NCI-H1436 (cell line): ENCODE measurements at places on chromosomes 3 and 15.
A peak's percentile ranks its signal among the peaks of the same experiment; 100 is the strongest.

GRCh38 chr15:38002883-38003477, 68.5 kb downstream of the TMCO5A start:
- DNase-seq: no peak

- DNase-seq: no peak
These were observed 36.7 kb downstream of the VGLL3 start for GRCh38 chr3:86954226-86954625.

- DNase-seq: peak; percentile 19
These were observed 209.2 kb downstream of the TBL1XR1 start for GRCh38 chr3:176987901-176988650.

DNA sequence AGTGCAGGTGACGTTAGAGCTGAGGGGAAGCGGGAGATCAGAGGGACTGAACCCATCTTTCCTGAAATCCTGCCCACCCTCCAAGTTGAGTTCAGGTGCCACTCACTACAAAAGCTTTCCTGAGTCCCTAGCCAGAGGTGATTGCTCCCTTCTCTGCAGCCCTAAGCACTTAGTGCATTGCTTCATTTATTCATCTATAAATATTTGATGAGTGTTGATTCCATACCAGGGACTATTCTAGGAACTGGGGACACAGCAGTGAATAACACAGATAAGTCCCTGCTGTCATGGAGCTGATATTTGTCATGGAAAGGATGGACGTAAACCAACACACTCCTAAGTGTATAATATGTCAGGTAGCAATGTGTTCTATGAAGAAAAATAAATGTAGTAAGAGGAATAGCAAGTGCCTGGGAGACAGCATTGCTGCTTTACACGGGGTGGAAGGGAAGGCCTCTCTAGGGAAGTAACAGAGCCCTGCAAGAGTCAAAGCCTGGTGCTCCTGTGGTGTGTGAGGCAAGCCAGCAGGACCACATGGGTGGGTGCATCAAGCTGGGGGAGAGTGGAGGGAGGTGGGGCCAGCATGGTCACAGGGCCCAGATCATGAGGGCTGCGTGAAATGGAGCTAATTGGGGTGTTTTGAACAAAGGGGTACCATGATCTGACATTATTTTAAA, 18.6 kb downstream of the ALPK3 start:
- no peak for DNase-seq

DNA sequence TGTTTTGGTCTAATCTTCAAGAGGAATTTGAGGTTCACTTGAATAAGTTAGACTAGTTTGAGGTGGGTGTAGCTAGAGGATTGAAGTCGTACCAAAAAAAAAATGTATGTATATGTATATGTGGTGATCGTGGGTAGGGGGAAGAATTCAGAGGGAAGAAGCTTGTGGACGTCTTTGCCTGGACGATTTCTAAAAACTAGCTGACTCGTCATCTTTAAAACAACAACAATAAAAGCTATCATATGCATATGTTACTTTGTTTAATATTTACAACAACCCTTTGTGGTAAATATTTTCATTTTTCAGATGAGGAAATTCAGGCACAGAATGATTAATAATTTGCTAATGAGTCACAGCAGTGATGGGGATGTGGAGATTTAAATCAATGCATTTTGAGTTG, 18.1 kb downstream of the RNF111 start:
- no peak for DNase-seq

DNA sequence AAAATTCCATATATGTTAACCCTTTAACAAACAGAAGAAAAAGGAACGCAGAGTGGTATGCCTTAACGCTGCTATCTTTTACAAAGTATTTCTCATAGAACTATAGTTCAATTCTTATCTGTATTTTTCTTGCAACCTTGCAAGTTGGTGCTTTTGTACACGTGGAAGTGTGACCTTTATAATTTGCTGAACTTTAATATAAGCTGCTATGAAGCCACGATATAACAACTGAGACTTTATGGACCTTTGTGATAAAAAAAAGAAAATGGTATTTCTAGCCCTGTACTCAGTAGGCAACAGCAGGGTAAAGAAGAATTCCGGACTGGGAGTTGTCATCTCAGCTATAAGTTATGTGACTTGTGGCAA, 6.3 kb upstream of the TFG start:
- DNase-seq: no peak

DNA sequence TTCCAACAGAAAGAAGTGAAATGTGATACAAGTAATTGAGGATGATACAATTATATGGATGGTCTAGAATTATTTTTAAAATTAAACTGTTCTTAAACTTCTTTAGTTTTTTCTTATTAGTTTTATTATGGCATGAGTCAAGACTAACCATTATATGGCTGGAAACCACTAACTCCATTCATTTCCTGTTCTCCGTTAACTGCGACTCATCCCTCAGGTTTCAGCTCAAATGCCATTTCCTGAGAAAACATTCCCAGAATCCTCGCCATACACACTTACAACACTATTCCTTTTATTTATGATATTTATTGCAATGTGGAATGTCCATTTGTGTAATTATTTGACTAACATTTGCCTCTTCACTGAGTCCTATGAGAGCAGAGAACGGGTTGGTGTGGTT, 394.1 kb downstream of the SOX2 start:
- DNase-seq: no peak

GRCh38 chr15:92400573-92400972, 6.9 kb downstream of the ST8SIA2 start:
- DNase-seq: no peak

DNA sequence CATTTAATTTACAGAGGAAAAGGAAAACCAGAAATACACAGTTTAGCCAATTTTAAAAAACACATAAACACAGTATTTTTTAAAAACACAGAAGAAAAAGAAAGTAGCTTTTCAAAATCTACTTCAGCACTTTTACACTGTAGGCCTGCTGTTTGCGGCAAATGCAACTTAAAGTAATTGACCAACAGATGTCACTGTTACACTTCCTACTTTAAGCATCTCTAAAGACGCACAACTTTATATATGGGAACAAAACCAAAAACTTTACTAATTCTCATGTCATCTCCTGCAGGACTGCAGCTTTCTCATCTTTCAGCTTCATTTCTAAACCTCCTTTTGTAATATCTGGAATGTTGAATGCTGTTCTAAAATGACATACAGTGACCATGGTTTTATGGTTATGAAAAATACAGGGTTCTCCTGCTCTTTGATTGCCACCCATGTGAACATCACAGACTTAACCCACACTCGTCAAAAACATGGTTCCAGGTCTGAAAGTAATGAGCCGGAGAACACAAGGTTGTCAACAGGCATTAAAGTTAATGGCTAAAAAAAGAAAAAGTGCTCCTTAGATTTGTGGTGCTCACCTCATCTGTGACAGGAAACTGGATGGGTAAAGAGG, 107.9 kb downstream of the FMN1 start:
- peak; percentile 21 for DNase-seq

DNA sequence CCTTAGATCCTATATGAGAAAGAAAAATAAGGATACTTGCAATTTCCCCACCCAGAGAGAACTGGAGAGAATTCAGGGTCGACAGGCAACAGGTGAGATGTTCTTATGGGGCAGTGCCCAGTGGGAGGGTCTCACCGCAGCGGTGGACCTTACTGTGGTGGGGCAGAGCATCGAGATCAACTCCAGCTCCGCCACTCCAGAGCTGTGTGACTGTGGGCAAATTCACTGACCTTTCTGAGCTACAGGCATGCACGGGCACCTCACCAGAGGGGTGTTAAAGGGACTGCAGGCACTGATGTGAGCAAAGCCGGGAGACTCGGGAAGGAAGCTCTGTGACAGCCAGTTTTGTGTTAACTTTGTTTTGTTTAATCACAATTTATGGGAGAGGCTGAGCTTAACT, 30.9 kb downstream of the RGMA start:
- DNase-seq: no peak
